Ecto neural progenitor cell (in vitro differentiated cells): ENCODE measurements at places on chromosomes 7 and 10.

GRCh38 chr10:57707300-57707658 is 560.4 kb downstream of the IPMK start:
- DNase-seq = no peak

GRCh38 chr7:37448011-37448635 is 541 bp downstream of the ELMO1 start:
- DNase-seq = peak; percentile 70

- DNase-seq = no peak
These were observed 62.7 kb upstream of the LRRC4 start for GRCh38 chr7:128093614-128094570.

DNA sequence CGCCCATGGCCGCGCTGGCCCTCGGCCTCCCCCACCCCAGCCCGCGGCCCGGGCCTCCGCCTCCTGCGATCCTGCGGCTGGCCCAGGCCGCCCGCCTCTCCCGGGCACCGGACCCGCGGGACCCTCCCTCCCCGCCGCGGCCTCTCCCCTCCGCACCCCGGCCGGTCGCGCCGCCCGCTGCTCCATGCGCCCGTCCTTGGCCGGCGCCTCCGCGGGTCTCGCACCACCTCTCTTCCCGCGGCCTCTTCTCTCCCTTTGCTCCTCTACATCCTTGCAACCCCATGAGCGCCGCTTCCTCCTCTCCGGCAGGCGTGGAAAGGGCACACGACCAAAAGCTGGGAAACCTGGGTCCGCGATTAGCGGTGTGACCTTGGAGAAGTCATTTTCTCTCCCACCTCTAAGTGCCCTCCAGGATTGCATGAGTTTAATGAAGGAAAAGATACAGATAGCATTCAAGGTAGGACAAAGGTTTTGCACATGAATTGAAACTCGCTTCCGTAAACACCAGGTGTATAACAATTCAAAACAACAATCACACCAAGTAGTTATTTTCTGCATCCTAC is 448 bp upstream of the SRPK2 start:
- DNase-seq = no peak

GRCh38 chr10:116683166-116683565 is 59.2 kb downstream of the HSPA12A start:
- DNase-seq = no peak

DNA sequence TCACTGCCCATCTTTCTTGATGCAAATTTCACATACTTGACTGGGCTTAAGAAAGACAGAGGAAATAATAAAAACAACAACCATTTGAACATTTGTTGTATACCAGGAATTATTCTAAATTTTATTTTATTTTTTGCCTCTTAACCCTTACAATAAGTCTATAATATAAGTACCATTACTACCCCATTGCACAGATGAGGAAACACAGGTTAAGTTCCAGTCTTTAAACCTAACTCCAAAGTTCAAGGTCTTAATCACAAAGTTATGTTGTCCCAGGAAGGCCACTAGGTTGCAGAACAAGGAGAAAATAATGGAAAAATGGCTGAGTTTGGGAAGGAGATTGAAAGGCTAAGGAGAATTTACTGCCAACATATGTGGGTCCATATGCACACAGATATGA is 3.5 kb downstream of the FKBP14 start:
- no peak for DNase-seq

- no peak for DNase-seq
These were observed 638.3 kb upstream of the TPK1 start for GRCh38 chr7:145474009-145474686.

- no peak for DNase-seq
These were observed 233.3 kb upstream of the AOAH start for GRCh38 chr7:36957620-36958019.

- DNase-seq = no peak
These were observed 237.7 kb upstream of the MBL2 start for GRCh38 chr10:53009961-53010907.

DNA sequence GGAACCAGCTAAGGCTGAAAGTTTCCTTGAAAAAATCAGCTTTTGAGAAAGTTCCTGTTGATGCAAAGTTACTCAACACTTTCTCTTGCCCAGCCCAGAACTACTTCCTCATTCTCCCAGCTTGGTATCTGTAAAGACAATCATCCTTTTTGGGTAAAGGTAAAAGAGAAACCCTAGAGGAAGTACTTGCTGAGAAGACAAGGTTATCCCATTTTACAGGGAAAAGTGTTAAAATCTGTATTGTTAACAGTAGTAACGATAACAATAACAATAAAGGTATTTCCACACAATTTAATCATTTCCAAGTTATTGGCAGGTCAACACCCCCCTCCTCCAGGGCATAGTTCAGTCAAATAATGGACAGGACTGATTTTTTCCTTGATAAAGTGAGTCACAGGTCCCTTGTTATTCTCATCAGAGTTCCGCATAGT is 2.4 kb downstream of the ALOX5 start:
- DNase-seq = no peak

- DNase-seq = no peak
These were observed 12.1 kb upstream of the NPFFR1 start for GRCh38 chr10:70295926-70296325.

- DNase-seq = no peak
These were observed 110.6 kb downstream of the TNS3 start for GRCh38 chr7:47471358-47471703.

DNA sequence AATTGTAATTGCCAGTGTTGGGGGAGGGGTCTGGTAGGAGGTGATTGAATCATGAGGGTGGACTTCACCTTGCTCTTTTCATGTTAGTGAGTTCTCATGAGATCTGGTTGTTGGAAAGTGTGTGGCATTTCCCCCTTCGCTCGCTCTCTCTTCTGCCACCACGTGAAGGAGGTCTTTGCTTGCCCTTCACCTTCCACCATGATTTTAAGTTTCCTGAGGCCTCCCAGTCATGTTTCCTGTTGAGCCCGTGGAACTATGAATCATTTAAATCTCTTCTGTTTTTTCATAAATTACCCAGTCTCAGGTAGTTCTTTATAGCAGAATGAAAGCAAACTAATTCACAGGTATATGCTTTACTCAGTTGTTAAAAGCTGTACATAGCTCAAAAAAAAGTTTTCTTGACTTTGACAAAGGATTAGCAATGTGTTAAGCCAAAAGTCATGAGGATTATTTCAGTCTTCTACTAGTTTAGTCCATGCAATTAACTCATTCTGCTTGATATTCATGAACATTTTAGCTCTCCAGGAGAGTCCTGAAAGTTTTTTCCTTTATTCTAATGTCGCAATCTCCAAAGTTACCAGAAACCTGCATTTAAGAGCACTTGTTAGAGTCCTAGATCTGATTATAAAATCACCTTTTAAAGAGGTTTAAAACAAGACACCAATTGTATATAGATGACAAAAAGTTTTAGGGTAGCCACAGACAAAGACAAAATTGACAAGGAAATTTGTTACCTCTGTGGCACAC is 27.7 kb upstream of the ARHGAP12 start:
- DNase-seq = no peak
